Mesendoderm (in vitro differentiated cells): ENCODE measurements at places on chromosomes 11 and 22.

DNA sequence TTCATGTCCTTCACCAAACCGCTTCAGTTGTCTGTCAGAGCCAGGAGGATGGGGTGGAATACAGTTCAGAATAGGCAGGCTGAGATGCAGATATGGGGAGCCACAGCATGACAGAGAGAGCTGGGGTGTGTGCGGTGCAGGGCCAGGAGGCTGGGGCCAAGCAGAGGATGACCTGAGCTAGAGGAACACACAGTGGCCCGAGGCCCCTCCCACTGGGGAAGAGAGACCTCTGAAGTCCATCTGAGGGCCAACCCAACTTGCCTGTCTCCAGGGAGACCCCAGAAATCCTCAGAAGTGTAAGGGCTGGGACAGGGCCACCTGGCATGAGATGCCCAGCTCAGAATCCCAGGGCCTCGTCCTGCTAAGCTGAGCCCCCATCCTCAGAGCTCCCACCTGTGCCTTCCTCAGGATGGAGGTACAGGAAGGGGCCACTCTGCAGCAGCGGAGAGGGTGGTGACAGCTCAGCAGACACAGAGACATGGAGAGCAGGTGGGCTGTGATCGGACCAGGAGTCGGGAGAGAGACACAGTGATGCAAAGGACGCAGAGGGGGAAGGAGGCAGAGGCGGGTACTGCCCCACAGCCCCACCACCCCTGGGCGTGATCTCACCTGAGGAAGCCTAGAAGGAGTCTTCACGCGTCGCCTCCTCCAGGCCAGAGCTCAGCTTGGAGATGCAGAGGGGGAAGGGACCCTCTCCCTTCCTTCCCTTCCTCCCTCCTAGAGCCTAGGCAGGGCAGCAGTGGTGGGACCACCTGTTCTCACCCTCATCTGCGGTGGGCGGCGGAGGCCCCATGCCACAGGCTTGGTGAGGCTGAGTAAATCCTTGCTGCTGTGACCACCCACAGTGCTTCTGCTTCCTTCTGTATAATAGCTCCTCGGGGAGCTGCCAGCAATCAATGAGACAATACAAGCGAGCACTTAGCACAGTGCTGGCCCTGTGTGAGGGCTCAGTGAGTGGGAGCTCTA is 9.1 kb upstream of the TUB start:
- DNase-seq: no peak

GRCh38 chr22:37926771-37927636 is 20.9 kb downstream of the MICALL1 start:
- no peak for DNase-seq

DNA sequence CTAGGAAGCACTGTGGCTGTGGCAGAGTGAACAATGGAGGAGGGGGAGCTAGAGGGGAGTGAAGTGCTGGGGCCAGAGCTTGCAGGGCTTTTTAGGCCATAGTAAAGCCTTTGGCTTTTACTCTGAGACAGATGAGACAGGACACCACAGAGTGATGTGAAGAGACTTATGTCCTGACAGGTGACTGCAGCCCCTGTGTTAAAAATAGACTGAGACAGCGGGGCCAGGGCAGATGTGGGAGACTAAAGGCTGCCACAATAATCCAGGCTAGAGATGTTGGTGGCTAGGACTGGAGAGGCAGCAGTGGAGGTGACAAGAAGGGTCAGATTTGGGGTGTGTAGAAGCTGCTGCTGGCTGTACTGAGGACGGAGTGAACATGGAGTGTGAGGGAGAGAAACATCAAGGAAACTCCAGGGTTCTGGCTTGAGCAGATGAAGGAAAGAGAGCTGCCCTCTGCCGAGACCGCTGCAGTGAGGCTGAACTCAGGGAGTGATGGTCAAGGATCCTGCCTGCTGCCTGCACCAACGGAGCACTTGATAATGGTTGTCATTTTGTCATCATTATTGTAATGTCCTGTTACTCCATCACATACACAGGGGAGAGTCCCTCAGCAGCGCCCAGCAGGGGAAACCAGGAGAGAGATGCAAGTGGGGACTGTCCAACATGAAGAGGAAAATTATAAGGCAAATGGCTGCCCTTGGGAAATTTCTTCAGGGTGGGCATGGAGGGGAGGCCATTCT is 27.4 kb downstream of the SLC43A1 start:
- DNase-seq: no peak

DNA sequence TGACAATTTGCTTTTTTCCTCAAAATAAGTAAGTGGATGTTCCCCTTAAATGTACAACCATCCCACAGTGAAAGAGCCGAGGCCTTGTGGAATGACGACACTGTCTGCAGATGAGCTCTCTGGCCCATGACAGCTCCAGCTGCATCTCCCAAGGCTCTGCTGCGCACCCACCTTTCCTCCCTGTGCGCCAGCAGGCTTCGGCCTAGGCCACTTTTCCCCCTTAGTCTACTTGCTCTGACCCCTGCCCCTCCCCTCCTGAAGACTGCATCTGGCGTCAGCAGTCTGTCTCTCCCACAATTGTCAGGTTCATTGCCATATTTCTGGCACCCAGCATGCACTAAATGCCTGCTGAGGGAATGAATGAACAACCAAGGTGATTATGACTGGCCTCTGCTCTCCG is 2.0 kb downstream of the TOP3B start:
- DNase-seq: no peak

GRCh38 chr11:67303132-67303834 is at the start of gene SSH3:
TSS of gene SSH3 (plus strand) at chr11:67303530. CDS start at chr11:67303626, 96 bp downstream.
- peak; percentile 87 for DNase-seq

DNA sequence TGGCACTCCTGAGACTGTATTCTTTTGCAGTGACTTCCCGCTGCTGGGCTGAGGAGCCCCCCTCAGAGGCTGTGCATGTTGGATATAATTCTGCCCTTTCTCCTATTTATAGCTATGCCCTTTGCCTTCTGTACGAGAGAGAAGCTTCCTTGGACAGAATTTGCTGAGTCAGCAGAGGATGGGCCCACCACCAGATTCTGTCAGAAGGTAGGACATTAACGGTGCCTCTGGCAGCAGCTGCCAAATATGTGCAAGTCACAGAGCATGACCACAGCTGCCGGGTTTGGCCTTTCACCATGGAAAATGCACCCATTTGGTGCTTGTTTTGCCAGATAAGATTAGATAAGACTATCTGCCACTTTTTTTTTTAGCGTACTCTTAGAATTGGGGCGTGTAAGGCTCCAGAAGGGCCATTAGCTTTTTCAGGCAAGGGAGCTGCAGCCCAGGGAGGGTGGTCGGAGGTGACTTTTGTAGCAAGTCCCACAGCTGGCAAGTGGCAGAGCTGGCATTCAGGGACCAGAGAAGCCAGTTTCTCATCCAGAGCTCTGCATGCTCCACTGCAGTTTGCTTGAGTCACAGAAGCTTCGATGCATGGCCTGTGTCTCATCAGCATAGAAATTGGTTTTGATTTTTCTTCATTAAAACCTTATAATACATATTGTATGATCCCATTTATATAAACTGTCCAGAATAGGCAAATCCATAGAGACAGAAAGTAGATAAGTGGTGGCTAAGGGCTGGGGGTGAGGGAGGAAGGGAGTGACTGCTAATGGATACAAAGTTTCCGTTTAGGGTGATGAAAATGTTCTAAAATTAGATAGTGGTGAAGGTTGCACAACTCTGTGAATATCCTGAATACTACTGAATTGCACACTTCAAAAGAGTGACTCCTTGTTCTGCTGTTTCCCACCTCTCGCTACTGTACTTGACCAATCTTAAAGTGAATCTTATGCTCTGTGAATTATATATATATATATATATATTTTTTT is 15.8 kb downstream of the UPB1 start:
- peak; percentile 63 for DNase-seq

GRCh38 chr11:128879817-128880216 is 11.3 kb upstream of the KCNJ5 start:
- DNase-seq: peak; percentile 80

- no peak for DNase-seq
Measured at GRCh38 chr11:78033040-78033439, 10.0 kb upstream of the KCTD14 start.

- DNase-seq: no peak
Measured at GRCh38 chr11:119720311-119720913, 8.6 kb downstream of the NECTIN1 start.

DNA sequence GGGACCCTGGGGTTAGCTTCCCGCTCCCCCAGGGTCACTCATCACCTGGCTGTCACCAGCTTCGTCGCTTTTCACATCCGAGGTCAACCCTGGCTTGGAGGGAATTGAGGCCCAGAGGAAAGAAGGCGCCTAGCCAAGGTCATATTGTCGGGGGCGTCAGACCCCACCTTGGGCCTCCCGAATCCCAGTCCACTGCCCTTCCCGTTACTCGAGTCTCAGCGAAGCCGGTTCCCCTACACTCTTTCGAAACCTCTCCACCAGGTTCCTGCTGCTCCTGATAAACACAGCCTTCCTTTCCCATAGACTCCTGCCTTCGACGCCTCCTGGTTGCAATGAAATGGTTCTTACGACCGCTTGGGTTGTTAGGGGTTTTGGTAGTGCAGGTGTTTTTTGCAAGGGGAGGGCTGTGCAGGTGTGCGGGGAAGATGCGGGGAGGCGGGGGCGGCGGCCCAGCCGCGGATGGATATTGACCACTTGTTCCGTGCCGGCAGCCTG is 642 bp downstream of the NAA40 start:
- DNase-seq: peak; percentile 47

DNA sequence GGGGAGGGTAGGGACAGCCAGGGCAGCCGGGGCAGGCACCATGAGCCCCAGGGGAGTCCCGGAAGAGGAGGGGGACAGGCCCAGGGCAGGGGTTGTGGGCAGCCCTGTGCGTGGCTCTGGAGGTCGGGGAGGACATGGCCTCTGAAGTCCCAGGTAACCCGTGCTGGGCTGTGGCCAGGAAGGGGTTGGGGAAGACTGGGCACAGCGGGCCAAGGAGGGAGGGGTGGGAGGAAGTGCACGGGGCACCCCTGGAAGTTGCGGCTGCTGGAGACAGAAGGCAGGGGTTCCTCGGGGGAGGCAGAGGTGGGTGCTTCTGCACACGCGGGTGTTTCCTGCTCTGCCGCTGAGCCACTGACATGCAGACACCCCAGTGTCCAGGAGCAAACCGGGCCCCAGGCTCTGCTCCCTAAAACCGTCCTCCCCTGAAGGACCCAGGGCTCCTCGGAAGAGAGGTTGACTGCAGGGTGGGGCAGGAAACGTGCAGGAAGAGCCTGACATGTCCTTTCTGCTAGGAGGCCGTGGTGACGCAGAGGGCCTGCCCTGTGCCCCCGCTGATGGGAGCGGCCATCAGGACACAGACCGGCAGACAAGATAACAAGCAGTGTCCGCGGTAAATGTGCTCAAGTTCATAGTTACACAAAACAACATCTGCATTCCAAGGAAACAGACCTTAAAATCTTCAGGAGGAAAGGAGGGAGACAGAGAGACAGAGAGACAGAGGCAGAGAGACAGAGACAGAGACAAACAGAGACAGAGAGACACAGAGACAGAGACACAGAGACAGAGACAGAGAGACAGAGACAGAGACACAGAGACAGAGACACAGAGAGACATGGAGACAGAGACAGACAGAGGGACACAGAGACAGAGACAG is 5.7 kb downstream of the TNNI2 start:
- no peak for DNase-seq

GRCh38 chr11:21174781-21175180 is 505.4 kb downstream of the NELL1 start:
- DNase-seq: no peak

- peak; percentile 73 for DNase-seq
Measured at GRCh38 chr22:49979587-49980264, 19.2 kb downstream of the PIM3 start.

DNA sequence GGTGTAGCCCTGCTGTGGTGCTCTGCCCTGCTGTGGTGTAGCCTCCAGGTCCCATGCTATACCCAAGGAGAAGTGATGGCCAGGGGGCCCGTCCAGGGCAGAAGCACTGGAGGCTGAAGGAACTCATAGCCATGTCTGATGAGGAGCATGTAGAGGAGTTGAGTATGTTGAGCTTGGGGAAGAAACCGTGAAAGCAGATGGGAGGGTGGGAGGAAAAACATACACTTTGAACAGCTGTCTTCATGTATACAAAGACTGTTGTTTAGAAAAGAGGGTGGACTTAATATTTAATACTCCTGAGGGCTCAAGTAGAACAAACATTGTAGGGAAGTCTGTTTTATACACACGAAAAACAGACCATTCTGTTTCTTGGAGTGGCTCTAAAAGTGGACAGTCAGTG is 26.6 kb upstream of the TTC12 start:
- DNase-seq: no peak

- DNase-seq: peak; percentile 68
Measured at GRCh38 chr11:90698238-90698637, 475.4 kb upstream of the CHORDC1 start.

GRCh38 chr11:33874433-33874832 is 17.4 kb downstream of the LMO2 start:
- no peak for DNase-seq

GRCh38 chr11:69274531-69275016 is 19.4 kb upstream of the MYEOV start:
- no peak for DNase-seq

GRCh38 chr11:3950996-3951660 is 95.7 kb downstream of the STIM1 start:
- DNase-seq: peak; percentile 97

DNA sequence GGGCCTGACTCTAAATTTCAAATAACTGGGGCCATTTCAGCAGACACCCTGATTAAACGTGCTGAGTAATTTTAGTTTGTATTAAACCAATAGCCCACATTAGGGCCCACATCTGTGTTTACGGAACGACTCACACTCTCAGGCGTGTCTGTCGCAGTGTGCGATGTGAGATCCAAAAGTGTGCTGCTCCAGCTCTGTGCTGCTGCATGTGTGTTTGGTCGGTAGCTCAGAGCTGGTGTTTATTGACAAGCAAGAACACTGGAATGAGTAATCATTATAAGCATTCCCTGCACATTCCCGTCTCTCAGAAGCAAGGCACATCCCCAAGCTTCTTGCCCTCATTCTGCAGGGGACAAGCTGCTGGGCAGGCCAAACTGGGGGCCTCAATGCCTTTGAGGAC is 7.8 kb downstream of the OPCML start:
- no peak for DNase-seq

DNA sequence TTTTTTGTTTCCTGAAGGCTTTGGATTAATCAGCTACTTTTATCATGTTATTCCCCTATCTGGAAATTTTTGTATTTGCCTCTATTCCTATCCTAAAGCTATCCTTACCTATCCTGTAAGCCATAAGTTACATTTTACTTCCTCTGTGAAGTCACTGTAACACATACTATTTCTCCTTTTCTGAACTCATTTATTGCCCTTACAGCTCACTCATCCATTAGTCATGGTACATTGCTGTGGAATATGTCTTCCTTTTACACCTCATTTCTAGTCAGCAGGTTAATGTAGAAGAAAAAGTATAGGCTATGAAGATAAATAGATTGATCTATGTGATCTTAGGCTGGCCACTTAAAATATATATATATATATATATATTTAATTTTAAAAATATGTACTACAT is 28.0 kb downstream of the SWAP70 start:
- no peak for DNase-seq

- peak; percentile 81 for DNase-seq
Measured at GRCh38 chr11:104792861-104793260, 105.4 kb downstream of the CASP12 start.

GRCh38 chr22:45692549-45692948 is 20.9 kb downstream of the ATXN10 start:
- peak; percentile 71 for DNase-seq

GRCh38 chr11:48170241-48171233 is 46.1 kb upstream of the OR4B1 start:
- DNase-seq: peak; percentile 4
